ENCODE measurements at places on chromosomes 6 and 20.

- no peak overlapping the region for H3K27ac ChIP-seq
- no peaks in the 10 kb centered on the region for H3K27me3 ChIP-seq
- H3K4me1 ChIP-seq = no peaks in the 10 kb centered on the region
- no peak overlapping the region for H3K4me3 ChIP-seq
Observed at GRCh38 chr6:84050408-84050807, 16.8 kb downstream of the MRAP2 start.

- H3K27ac ChIP-seq = no peak overlapping the region
- no peaks in the 10 kb centered on the region for H3K36me3 ChIP-seq
- no peak overlapping the region for H3K4me3 ChIP-seq
- DNase-seq = no peak
Observed at GRCh38 chr6:19805129-19805481, 32.1 kb upstream of the ID4 start.

- H3K4me1 ChIP-seq = no peaks in the 10 kb centered on the region
- no peak overlapping the region for H3K27ac ChIP-seq
- H3K4me3 ChIP-seq = no peak overlapping the region
- no peak for DNase-seq
Observed at GRCh38 chr20:15077733-15078250, 740.4 kb upstream of the FLRT3 start.

GRCh38 chr20:12715371-12715770, 293.4 kb upstream of the SPTLC3 start:
- H3K4me1 ChIP-seq = no peaks in the 10 kb centered on the region
- no peak overlapping the region for H3K27ac ChIP-seq
- no peaks in the 10 kb centered on the region for H3K27me3 ChIP-seq
- H3K4me3 ChIP-seq = no peak overlapping the region
- no peaks in the 10 kb centered on the region for H3K36me3 ChIP-seq
- no peak for DNase-seq

GRCh38 chr6:63447134-63447533, 125.1 kb upstream of the LOC128125822 start:
- H3K4me1 ChIP-seq = no peaks in the 10 kb centered on the region
- DNase-seq = no peak

- H3K4me3 ChIP-seq = no peak overlapping the region
- H3K27me3 ChIP-seq = no peaks in the 10 kb centered on the region
Observed at GRCh38 chr6:143559051-143559660, 47.6 kb upstream of the FUCA2 start.

DNA sequence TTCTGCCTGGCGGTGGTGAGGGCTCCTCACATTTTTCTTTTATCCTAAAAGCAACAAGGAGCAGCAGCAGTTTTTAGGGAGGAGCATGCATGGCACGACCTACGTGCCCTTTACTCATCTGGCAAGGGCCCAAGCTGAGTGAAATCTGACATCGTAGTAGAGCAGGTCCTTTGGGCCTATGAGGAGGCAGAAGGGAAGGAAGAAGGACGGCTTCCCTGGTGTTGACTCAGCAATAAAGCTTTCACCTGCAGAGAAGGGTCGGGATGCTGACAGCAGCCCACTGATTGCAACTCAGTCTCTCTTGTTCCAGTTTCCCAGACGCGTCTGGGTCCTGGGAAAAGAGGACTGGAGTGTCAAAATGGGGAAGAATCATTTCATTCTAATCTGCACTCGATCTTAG, 409.1 kb upstream of the AGPAT4 start:
- H3K27me3 ChIP-seq = no peaks in the 10 kb centered on the region
- H3K4me3 ChIP-seq = no peak overlapping the region
- no peaks in the 10 kb centered on the region for H3K4me1 ChIP-seq
- H3K36me3 ChIP-seq = no peaks in the 10 kb centered on the region

DNA sequence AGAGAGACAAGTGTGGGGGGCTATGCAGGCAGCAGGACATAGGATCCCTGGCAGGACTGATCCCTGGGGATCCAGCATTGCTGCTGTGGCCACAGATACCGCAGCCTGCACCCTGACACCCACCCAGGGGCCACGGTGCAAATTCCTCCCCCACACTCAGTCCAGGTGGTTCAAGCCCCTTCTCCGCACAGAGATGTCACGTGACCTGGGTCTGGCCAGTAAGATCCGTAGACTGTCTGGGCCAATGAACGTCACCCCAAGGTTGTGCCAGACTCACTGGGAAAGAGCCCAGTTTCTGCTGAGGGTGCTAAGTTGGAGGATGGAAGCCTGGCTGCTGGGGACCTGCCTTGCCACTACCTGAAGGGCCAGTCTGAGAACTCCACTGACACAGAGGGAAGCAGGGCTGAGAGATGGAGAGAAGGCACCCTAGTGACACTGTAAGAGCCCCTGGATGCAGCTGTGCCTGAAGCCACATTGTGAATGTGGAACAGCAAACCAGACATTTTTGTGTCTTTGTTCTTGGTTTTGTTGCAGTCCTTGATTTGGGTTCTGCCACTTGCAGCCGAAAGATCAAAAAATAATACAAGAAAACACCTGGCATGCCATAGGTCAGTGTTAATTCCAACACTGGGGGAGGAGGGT, 228.6 kb downstream of the PREX1 start:
- no peak for DNase-seq
- H3K27ac ChIP-seq = no peak overlapping the region
- no peaks in the 10 kb centered on the region for H3K4me1 ChIP-seq
- H3K27me3 ChIP-seq = no peaks in the 10 kb centered on the region
- no peak overlapping the region for H3K4me3 ChIP-seq

- H3K36me3 ChIP-seq = no peaks in the 10 kb centered on the region
- H3K27ac ChIP-seq = no peak overlapping the region
- H3K4me3 ChIP-seq = no peak overlapping the region
- DNase-seq = no peak
- no peaks in the 10 kb centered on the region for H3K27me3 ChIP-seq
Observed at GRCh38 chr6:139962654-139963347, 588.4 kb upstream of the CITED2 start.

DNA sequence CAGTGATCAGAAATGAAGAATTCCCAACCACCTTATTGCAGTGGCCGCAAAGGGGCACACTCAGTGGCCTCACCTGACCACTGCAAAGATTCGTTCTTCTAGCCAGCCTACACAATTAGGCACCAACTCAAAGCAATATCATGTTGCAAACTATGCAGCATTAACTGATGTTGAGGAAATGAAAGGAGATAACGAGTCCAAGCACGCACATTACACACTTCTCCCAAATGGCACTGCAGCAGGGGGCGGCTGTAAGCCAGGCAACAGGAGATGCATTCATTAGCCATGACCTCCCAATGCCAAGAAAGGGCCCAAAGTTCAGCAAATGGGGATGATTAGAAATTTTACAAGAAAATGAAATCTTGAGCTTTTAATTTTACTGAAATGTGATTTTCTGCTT, 39.3 kb downstream of the ATXN1 start:
- DNase-seq = no peak
- H3K4me1 ChIP-seq = no peaks in the 10 kb centered on the region
- H3K36me3 ChIP-seq = no peaks in the 10 kb centered on the region
- no peaks in the 10 kb centered on the region for H3K27me3 ChIP-seq
- no peak overlapping the region for H3K4me3 ChIP-seq

- DNase-seq = no peak
- H3K27me3 ChIP-seq = no peaks in the 10 kb centered on the region
- no peak overlapping the region for H3K4me3 ChIP-seq
- no peak overlapping the region for H3K27ac ChIP-seq
- peaks cover 15% of the 10 kb centered on the region for H3K4me1 ChIP-seq
Observed at GRCh38 chr6:34232901-34233300, 3.8 kb upstream of the HMGA1 start.

GRCh38 chr6:122426597-122426996, 27.1 kb downstream of the HSF2 start:
- H3K27me3 ChIP-seq = no peaks in the 10 kb centered on the region
- no peaks in the 10 kb centered on the region for H3K4me1 ChIP-seq
- no peak for DNase-seq
- no peak overlapping the region for H3K27ac ChIP-seq
- H3K36me3 ChIP-seq = peaks cover 43% of the 10 kb centered on the region

DNA sequence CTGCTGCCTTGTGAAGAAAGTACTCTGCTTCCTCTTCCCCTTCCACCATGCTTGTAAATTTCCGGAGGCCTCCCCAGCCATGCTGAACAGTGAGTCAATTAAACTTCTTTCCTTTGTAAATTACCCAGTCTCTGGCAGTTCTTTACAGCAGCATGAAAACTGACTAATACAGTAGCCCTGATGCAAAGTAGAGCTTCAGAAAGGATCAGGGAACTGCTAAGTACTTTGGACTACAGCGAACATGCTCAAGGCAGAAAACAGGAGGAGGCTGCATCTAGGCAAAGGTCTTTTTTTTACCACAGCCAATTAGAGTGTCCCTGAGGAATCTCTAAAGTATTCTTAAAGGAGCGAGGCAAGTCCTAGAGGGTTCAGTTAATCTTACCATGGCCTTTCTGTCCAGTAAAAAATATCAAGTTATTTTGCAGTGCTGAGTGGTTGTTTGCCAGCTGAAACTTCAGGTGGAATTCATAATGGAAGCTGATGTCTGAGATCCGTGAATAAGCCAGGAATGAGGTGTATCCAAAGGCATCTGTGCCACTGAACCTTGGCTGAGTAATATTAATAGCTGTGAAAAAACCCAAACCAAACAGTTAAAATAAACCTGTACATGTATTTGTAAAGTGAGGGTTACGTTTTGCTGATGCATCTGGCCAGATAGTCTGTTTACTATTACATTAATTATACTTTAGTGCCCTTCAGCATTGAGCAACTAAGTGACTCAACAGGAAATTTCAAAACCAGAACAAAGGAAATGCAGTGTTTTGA, 170.4 kb downstream of the PHF3 start:
- no peak overlapping the region for H3K27ac ChIP-seq
- H3K27me3 ChIP-seq = no peaks in the 10 kb centered on the region
- no peak overlapping the region for H3K4me3 ChIP-seq
- DNase-seq = no peak

DNA sequence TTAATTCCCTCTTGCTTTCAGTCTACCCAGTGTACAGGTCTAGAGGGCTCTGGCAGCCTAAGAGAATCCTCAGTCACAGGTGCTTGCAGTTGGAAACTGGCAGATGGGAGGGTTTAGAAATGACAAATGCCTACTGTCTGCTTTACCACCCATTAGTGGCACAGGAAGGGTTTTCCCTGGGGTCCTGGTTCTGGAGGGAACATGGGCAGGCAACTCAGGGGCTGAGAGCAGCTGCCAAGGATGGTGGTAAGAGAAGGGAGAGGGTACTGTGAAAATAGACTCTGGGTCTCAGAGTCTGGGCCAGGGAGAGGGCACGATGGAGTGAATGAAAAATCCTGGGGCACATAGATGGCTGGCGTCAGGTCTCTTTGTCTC, 103.5 kb downstream of the TCP11 start:
- no peak overlapping the region for H3K27ac ChIP-seq
- no peaks in the 10 kb centered on the region for H3K36me3 ChIP-seq
- peaks cover 5% of the 10 kb centered on the region for H3K4me1 ChIP-seq
- no peaks in the 10 kb centered on the region for H3K27me3 ChIP-seq
- DNase-seq = no peak
- no peak overlapping the region for H3K4me3 ChIP-seq

DNA sequence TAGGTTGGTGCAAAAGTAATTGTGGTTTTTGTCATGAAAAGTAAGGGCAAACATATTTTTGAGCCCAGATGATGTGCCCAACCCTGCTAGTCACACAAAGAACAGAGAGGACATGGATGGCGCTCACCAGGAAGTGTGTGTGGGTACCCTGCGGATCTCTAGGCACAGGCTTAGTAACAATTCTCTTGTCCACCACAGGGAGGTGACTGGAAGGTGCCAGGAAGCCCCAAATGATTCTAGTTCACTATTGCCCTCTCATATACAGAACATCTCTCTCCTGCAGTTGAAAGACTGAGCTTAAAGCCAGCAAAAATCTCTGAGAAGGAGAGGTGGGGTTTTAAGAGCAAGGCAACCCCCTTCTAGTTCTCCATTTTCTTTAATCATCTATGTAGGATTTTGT, 272.1 kb upstream of the TAB2 start:
- H3K27me3 ChIP-seq = no peaks in the 10 kb centered on the region
- DNase-seq = no peak
- H3K4me1 ChIP-seq = peaks cover 19% of the 10 kb centered on the region
- H3K4me3 ChIP-seq = no peak overlapping the region
- H3K36me3 ChIP-seq = no peaks in the 10 kb centered on the region
- no peak overlapping the region for H3K27ac ChIP-seq

- H3K4me1 ChIP-seq = no peaks in the 10 kb centered on the region
- no peak overlapping the region for H3K4me3 ChIP-seq
- H3K27me3 ChIP-seq = no peaks in the 10 kb centered on the region
- no peak overlapping the region for H3K27ac ChIP-seq
Observed at GRCh38 chr6:138546733-138547185, 47.5 kb upstream of the NHSL1 start.

GRCh38 chr6:32405656-32406055, 1.3 kb downstream of the BTNL2 start:
- DNase-seq = no peak
- H3K4me1 ChIP-seq = no peaks in the 10 kb centered on the region
- no peak overlapping the region for H3K27ac ChIP-seq
- peaks cover 3% of the 10 kb centered on the region for H3K27me3 ChIP-seq
- H3K36me3 ChIP-seq = no peaks in the 10 kb centered on the region

DNA sequence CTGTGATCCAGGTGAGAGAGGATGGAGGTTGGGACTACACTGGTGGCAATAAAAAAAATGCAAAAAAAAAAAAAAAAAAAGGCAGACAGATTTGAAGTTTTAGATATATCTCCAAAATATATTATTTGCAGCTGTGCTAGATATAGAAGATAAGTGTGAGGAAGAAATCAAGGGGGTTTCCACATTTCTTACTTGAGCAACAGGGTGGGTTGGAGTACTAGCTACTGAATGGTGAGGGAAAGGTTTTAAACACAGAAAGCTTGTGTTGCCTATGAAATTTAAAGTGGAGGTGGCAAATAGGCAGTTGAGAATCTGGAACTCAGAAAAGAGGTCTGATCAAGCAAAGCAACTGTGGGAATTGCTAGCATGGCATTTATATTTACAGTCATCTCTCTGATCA, 59.9 kb upstream of the GNRH2 start:
- no peak overlapping the region for H3K4me3 ChIP-seq
- H3K27me3 ChIP-seq = no peaks in the 10 kb centered on the region
- H3K36me3 ChIP-seq = peaks cover 22% of the 10 kb centered on the region

DNA sequence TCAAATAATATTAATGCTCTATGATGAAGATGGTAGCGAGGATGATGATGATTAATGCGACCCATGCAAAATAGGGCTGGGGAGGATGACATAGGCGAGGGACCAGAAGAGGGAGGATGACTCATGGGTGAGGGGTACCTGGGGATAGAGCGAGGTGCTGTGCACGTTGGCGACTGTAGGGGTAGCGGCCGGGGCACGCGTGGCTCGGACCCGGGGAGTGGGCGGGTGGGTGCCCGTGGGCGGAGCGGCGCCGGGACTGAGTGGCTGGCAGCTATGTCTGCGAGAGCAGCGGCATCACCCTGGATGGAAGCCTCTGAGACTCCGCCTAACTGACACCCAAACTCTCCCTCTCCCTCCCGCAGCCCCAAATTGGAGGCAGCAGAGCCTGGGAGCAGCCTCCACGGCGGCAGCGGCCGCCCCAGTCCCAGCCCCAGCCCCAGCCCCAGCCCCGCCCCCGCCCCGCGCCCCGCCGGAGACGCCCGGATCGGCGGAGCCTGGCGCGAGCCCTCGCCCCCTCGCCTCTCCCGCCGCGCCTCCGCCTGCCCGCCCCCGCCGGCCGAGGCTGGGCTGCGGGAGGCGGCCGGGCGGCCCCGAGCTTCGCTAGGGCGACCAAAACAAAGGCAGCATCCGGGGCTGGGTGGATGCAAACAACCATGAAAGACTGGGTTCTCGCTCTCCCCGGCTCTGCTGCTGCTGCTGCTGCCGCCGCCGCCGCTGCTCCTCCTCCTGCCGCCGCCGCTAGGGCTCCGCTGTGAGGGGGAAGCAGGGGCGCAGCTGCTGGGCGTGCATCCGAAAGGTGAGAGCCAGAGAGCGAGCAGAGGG, at the start of gene RIMS1:
Gene RIMS1 (plus strand): TSS at position 367 of the 822 bp plus-strand sequence. CDS start 474 bp downstream, outside the sequence.
- DNase-seq = no peak
- H3K27me3 ChIP-seq = peaks cover 3% of the 10 kb centered on the region
